ENCODE measurements at places on chromosomes 2 and 18. TPM values are rescaled to one million over a fixed set of nuclear protein-coding genes. Genes with fewer than 3 reads are reported as not detected.
A peak's percentile ranks its signal among the peaks of the same experiment; 100 is the strongest.

TMBIM1 gene
- total RNA-seq = 443 TPM

CD226 gene
- 0.75 TPM for total RNA-seq

GATA6 gene
- 0.03 TPM for total RNA-seq

CXCR4 gene
- not detected for total RNA-seq

HOXD10 gene
- not detected for total RNA-seq

CNOT9 gene
- 65.7 TPM for total RNA-seq

CPO gene
- total RNA-seq = not detected

UGP2 gene
- total RNA-seq = 157 TPM

EPAS1 gene
- total RNA-seq = 47.3 TPM

DNA sequence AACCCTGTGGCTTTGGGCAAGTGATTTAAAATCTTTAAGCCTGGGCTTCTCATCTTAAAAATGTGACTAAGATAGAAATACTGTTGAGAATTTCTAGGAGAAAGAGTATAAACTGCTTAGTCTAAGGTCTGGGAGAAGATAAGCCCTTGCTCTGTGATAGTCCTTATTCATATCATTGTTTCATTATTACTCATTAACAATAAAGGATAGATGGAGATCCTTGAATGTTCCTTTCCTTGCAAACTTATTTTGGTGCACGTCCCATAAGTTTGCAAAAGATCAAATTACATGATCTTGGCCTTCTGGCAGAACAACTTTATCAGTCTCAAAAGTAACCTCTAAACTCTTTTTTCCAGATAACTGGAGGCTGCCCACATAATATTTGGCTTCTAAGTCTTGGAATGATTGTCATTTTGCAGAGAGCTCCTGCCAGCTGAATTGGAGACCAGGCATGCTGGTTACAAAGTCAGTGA is 138.3 kb downstream of the FAM124B start:
- peak; percentile 4 for DNase-seq

- no peak for DNase-seq
These were observed 5.2 kb upstream of the COMMD1 start for GRCh38 chr2:61900281-61900680.

GRCh38 chr18:8396254-8396653 is 213.0 kb upstream of the RAB12 start:
- DNase-seq = no peak

DNA sequence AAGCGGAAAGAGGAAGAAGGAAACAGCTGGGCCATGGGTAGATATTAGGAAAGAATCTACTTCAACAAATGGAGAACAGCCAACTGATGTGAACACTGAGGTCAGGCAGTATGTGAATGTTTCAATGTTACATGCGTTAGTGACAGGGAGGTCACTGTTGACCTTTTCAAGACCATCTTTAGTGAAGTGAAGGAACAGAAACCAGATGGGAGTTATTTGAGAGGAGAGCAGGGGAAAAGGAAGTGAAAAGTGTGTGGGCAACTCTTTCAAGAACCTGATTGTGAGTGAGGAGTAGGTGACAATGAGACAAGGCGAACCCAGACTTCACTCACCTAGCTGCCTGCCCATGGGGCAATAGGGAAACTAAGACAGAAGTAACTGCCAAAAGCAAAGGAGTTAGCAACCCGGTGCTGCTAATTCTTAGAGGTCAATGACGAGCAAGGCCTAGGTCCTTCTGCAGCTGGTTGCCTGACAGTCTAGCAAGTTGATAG is 67.0 kb downstream of the SP3 start:
- no peak for DNase-seq

GRCh38 chr2:1052771-1053191 is 102.1 kb downstream of the SNTG2 start:
- no peak for DNase-seq

DNA sequence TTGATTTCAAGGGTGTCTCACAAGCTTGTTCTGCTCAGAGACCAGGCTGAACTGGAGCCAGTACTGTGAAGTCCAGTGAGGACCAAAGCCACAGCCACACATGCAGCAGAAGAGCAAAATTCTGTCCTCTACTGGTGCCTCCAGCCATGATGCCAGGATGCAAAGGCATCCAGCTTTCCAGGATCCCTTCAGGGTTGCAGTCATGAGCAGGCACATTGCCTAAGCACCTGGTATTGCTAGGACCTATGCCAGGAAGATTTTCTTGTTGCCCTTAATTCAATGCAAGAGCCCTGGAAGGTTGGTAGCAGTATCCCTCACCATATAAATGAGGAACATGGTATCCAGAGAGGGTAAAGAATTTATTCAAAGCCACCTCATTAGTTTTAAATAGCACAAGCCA is 78.9 kb upstream of the CYRIA start:
- DNase-seq = no peak

DNA sequence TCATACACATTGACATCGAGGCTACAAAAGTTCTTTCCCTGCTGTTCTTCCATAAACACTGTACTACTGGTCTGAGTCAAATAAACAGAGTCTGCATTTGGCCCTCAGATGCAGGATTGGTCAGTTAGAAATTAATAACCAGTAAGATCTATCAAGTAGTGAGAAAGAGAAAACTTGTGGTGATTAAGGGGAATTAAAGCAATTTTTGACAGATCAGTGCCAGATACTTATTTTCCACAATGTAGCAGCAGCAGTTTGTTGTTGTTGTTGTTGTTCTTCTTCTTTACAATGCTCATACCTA is 85.0 kb downstream of the IKZF2 start:
- no peak for DNase-seq

DNA sequence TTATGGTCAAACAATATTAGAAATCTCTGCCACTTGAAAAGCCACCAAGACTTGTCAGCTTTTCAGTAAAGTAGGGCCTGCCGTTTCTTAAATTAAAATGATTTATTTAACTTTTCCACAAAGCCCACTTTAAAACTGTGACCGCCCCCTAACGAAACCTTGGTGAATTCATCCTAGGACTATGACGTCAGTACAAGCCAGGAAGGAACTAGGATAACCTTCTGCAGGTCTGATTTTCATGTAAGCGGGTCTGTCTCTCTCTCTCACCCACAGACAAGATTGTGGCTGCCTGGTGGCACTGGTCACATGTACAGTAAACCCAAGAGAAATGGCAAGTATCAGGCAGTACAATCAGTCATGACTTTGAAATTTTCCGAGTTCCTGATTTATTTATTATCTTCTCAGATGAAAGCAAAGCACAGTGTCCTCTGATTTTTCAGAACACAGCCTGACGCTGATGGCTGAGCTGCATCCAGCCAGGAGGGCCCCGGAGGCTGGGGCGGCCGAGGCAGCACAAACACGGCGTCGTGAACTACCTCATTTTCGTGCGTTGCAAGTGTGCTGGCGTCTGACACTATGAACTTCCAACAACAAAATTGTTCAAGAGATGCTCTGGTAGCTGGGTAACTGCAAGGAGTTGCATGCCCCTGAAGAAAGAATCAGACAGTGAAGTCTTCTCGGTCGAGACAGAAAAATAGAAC is 18.9 kb downstream of the SALL3 start:
- DNase-seq = no peak

DNA sequence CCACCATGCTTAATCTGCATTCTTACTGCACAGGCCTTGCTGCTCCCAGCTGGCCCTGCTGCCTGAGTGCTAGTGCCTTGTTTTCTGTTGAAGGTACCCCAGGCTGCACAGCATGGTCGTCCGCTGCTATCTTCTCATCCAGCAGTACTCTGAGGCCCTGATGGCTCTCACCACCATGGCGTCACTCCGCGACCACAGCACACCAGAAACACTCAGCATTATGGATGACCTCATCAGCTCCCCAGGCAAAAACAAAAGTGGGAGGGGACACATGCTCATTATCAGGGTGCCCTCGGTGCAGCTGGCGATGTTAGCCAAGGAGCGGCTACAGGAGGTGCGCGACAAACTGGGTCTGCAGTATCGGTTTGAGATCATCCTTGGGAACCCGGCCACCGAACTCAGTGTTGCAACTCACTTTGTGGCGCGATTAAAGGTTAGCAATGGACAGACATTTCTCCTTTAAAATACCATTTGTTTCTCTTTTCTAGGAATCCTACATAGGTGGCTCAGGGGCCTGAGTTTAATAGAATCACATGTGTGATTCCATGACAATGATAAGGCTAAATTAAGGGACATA is 110.5 kb downstream of the ESCO1 start:
- DNase-seq = no peak

GRCh38 chr2:150066490-150066889 is 421.0 kb downstream of the RND3 start:
- no peak for DNase-seq

- DNase-seq = no peak
These were observed 118.4 kb downstream of the TANC1 start for GRCh38 chr2:159086826-159087225.

DNA sequence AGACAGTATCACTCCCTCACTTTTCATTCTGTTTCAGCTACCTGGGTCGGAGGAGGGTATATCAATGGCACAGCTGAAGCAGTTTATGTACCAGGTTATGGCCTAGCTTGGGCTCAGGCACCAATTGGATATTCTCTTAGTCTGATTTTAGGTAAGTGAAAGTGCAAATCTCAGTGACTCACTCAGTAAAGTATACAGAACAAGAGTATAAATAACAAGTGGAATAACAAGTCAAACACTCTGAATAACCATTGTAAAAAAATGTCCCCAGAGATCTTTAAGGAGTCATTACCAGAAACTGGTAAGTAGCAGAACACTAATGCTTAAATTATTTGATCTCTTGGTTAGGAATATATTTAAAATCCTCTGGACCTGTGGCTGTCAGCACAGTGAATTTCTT is 5.7 kb downstream of the SLC5A7 start:
- no peak for DNase-seq

- no peak for DNase-seq
These were observed 251.4 kb downstream of the ANKRD30B start for GRCh38 chr18:14999085-14999975.

- no peak for DNase-seq
These were observed 54.1 kb downstream of the ADNP2 start for GRCh38 chr18:80163183-80163582.

GRCh38 chr2:145530653-145531052 is 1010.7 kb upstream of the ZEB2 start:
- no peak for DNase-seq

GRCh38 chr2:220962556-220962955 is 609.5 kb downstream of the EPHA4 start:
- DNase-seq = no peak

DNA sequence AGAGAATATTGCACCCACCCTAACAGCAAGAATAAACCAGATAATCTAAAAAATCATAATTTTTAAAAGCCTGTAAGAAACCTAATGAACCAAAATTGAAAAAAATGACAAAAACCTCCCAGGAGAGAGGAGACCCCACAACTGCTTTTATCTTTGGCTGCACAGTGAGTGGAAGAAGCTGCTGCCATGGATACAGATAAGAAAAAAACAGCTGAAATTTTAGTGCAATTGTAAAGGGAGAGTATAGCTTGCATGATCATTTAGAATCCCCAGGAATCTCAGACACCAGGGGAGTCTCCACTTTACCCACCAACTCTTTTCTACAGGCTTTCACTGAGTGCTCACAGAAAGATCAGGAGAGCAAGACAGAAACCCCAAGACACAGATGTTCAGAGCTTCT is 338.1 kb upstream of the NCKAP5 start:
- no peak for DNase-seq

GRCh38 chr2:1931003-1931914 is 186.9 kb upstream of the PXDN start:
- DNase-seq = no peak

DNA sequence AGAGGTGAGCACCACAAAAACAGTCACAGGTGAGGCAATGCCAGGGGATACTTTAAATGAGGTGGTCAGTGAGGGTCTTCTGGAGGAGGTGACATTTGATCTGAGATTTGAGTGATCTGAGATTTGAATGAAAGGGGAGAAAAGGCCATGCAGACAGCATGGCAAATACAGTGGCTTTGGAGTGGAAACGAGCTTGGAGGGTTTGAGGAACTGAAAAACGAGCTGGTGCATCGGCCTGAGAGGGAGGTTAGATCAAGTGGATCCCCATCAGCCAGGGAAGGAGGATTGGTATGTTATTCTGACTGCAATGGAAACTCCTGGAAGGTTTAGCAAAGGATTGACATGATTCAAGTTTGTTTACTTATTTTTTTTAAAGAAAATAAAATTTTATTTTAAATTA is 245.1 kb downstream of the KCNS3 start:
- DNase-seq = no peak

GRCh38 chr18:10213526-10213925 is 240.9 kb upstream of the APCDD1 start:
- DNase-seq = peak; percentile 22

DNA sequence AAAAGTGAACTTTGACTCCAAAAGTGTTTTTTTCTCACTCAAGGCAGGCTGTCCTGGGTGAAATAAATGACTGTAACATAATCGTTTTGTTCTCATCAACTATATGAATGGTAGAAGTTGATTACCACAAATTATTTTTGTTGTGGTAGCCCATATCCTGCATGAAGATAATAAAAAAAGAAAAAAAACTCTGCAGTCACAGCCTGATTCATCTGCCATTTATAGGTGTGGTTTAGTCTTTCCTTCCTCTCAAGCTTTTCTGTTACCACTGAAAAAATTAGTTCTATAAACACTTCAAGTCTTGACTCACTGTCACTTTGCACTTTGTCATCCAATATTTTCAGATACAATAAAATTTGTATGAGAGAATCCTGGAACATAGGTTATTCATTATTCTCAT is 522.0 kb downstream of the PLCL1 start:
- DNase-seq = no peak

DNA sequence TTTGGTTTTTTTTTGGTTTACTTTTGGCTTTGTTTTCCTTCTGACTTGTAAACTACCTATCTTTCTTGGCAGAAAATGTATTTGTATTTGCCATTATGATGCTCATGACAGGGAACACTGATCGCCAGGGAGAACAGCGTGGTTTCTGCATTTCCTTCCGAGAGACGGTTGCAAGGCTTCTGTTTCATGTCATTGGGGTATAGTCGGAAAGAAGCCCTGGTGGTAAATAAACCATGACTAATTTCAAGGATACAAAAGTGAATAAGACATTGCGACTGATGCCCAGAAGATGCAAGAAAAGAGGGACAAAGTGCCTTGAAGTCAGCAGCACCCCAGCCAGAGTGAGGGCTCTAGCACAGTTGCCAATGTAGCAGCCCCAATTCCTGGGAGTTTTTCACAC is 4.2 kb upstream of the CAPN14 start:
- no peak for DNase-seq

- DNase-seq = peak; percentile 35
These were observed 128.5 kb downstream of the RAPGEF4 start for GRCh38 chr2:172864182-172864581.

DNA sequence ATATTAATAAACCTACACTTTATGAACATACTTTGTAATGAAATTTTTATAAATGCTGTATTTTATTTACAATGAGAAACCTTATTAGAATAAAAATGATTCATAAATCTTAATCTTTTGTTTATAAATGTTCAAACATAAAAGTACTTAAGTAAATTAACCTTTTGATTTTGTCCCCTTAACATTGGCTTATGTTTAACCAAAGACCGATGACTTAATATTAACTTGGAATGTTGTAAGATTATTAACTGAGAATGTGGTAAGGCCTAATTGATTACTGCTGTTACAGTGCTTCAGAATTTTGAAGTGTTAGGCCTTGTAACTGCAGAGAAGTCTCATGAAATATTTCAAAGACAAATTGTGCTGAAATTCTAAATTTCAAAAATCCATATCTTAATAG is 5.7 kb downstream of the CPS1 start:
- DNase-seq = no peak
